Stimulated activated CD4-positive, alpha-beta T cell treated with anti-CD3 and anti-CD28 coated beads, Interleukin-12 subunit alpha, Interleukin-12 subunit beta, amount 100 ng/mL, for 24 hours (primary cell): ENCODE measurements at places on chromosomes 16 and 17.
A peak's percentile ranks its signal among the peaks of the same experiment; 100 is the strongest.

DNA sequence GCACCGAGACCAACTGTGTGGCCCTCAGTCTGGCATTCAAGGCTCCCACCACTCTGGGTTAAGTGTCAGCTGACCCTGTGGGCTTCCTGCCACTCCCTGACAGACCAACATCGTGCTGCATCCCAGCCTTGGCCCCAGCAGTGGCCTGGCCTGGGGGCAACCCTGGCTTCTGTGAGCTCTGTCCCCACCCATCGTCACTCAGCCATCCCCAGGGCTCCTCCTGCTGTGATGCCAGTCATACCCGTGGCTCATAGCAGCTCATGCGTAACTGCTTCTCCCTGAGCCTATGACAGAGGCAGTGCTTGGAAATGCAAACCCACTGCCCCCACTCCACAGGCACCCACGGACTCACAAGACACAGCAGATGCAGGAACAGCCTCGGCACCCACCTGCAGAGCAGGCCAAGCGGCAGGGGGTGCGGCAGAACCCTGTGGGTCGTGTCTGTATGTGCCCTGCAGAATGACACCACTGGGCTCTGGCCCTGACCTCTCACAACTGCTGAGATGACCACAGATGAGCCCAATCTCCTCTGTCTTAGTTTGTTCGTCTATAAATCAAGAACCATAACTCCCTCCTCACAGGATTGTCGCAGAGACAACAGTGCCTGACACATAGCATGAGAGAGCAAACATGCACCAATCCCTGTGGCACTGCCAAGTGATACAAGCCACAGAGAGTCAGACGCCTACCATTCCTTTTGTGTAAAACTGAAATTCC, 26.6 kb downstream of the PIEZO1 start:
- no peak for DNase-seq

- no peak for DNase-seq
Observed at GRCh38 chr16:70553645-70554044, 30.0 kb downstream of the SF3B3 start.

DNA sequence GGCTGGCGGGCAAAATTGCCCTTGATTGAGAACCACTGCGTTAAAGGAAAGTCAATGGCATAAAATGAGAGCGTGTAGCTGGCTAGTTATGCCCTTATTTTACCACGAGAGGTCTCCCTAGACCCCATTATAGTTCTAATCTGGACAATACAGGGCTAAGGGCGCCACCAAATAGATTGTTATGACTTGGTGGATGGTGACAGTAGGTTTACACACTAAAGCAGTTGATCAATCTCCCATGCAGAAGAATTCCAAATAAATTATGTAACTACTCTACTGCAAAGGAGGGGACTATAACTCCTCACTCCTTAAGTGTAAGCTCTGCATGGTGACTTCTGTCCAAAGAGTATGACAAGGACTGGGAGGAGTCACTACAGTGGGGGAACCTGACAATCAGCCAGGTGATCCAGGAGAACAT, 20.4 kb upstream of the YPEL2 start:
- no peak for DNase-seq

DNA sequence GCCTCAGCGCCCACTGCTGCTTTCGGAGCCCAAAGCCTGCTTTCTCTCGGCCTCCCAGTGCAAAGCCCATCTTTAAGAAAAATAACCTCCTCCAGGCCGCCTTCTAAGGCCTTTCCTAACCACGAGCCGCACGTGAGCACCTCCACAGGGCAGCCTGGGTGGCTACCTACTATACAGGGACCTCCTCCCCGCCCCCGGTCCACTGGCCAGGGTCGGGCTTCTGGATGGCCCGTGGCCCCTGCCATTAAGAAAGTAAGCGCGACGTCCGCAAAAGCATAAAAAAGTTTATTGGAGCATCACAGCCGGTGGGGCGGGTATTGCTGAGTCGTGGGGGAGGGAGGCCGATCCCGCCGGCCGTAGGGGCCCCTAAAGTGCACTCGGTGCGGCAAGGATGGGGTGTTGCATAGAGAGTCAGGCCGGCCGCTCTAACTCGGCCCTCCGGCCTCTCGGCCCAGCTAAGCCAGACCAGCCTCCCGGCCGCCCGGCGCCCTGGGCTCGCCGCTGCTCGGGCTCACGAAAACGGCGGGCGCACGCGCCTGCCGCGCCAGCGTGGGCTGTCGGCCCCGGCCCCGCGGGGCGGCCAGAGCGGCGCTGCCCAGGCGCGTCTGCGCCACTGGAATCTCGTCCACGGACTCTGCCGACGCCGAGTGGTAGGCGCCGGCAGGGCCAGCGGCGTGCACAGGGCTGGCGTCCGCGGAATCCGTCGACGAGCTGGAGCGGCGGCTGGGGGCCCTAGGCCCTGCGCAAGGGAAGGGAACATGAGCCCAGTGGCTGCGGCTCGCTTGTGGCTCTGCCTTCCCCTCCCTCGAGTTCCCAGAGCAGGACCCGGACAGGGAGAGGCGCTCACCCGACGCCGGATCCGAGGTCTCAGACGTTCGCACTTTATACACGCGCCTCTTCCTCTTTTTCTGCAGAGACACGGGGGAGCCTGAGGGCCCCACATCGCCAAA, 1.1 kb upstream of the TPPP3 start:
- DNase-seq: no peak

DNA sequence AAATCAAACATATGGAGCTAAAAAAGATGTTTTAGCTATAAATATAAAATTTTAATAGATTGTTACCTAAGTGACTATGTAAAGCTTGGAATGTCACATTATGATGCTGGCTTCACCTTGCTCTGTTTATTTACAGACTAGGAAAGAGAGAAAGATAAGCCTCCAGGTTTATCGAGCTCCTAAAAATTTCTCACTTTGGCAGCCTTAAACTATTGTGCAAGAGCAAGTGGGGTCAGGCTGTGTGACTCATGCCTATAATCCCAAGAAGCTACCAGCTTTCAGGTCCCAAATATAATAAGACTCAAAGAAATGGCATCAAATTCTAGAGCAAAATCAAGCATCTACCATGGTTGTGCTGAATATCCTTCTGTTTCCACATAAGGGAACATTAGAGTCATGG, 34.3 kb upstream of the PRSS54 start:
- no peak for DNase-seq

- no peak for DNase-seq
Observed at GRCh38 chr17:4313221-4314114, 49.7 kb upstream of the ANKFY1 start.

DNA sequence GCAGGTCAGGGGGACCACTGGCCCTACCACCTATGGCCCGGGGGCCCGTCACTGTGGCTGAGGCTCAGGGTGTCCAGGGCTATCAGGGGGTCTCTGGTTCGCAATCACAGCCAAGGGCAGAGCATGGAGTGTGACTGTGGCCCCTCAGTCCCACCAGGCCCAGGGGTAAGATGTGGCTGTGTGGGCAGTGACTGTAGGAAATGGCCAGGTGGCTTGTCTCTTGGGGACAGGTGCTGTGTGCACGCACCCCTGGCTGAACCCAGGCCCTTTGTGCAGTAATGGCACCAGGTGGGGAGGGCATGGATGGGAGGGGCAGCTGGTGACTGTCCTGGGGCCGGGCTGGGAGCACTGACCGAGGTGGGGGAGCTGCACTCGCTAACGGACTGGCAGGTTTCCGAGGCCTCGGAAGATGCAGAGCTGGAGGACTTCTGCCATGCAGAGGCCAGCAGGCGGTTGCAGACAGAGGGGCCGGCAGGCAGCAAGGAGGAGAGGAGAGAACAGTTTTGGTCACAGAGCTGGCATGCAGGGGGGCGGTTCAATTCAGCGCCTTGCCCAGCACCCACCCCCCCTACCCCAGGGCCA, 18.8 kb downstream of the IL34 start:
- DNase-seq: no peak

DNA sequence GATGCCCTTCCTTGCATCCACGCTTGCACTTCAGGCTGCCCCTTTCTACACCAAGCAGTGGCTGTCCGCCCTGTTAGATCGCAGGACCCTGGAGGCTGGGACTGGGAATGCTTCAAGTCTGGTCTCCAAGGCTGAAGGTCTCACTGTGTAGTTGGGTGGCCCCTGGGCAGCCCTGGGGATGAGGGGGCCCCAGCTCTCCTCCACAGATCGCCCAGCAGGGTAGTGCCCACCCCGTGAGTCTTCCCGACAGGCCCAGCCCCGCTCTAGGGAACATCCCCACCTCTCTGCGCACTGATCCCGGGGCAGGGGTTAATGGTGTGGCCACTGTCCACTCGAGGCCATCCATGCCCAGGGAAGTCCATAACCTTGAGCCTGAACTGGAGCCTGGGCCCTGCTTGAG, 10.3 kb downstream of the ZNF213 start:
- DNase-seq: no peak

- DNase-seq: no peak
Observed at GRCh38 chr17:8029121-8029520, 9.7 kb upstream of the ALOX15B start.

- DNase-seq: no peak
Observed at GRCh38 chr16:54453871-54454270, 167.3 kb upstream of the IRX3 start.

DNA sequence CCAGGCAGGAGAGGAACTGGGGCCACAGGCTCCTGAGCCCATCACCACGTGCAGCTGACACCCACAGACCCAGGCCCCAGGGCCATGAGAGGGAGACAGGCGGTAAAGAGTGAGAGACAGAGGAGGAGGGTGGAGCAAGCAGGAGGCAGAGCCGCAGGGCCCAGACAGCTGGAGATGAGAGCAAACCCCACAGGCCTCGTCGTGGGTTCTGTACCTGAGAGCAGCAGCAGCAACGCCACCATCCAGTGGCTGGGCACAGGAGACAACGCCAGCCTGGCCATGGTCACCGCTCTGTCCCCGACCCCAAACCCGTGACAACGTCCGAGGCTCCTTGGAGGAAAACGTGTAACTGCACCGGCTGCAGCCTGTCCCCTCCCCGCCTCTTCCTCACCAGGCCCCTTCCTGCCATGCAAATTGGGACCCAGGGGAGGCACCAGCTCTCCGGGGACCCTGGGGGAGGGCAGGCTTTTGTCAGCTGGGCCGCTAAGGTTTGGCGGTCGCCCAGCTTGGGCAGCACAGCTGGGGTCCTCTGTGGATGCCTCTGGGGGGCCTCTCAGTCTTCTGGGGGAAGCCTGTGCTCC, at the start of gene CD79B:
TSS of gene CD79B (minus strand) at position 351 of the 581 bp plus-strand sequence. CDS start at position 281, 70 bp downstream.
- DNase-seq: peak; percentile 24

DNA sequence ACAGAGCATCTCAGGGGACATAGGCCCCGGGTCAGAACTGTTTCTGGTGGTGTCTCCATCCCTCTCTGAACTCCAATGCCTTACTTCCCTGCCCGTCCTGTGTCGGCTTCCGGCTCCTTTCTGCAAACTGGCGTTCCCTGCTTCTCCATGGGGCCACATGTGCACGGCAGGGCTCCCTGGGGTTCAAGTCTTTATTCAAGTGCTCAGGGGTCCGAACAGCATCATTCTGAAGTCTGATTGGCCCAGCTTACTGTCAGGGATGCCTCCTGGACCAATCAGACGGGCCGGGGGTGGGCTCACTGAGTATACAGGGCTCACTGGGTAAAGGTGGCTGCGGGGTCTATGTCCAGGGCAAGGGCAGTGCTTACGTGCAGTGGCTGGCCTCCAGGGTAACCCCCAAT, 17.1 kb downstream of the C16orf82 start:
- DNase-seq: no peak

DNA sequence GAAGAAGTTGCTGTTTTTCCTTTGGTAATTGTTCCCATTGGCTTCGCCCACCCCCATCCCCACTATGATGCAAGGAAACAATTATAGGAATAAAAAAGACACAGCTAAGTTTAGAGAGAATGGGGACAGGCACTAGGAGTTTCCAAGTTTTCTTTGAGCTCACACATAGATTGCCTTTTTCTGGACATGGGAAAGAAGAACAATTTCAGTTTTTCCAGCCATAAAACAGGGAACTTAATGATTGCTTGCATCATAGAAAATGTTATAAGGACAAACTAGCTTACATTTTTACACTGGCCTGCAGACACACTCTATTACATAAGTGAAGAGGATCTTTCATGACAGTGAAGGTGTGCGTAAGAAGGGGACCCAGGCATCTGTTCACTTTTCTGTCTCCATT, 142.3 kb upstream of the ZFHX3 start:
- DNase-seq: no peak
